ENCODE measurements at places on chromosomes 11 and 22.

DNA sequence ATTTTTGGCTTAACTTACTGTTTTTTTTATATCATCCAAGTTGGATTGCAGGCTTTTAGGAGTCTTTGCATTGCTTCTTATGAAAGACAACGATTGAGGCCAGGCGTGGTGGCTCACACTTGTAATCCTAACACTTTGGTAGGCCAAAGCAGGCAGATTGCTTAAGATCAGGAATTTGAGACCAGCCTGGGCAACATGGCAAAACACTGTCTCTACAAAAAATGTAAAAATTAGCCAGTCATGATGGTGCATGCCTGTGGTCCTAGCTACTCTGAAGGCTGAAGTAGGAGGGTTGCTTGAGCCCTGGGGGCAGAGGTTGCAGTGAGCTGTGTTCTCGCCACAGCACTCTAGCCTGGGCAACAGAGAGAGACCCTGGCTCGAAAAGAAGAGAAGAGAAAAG lies 56.6 kb downstream of the BID start:
- DNase-seq = peak; percentile 90

- no peak for DNase-seq
Measured at GRCh38 chr11:112615238-112615637, 346.0 kb upstream of the NCAM1 start.

DNA sequence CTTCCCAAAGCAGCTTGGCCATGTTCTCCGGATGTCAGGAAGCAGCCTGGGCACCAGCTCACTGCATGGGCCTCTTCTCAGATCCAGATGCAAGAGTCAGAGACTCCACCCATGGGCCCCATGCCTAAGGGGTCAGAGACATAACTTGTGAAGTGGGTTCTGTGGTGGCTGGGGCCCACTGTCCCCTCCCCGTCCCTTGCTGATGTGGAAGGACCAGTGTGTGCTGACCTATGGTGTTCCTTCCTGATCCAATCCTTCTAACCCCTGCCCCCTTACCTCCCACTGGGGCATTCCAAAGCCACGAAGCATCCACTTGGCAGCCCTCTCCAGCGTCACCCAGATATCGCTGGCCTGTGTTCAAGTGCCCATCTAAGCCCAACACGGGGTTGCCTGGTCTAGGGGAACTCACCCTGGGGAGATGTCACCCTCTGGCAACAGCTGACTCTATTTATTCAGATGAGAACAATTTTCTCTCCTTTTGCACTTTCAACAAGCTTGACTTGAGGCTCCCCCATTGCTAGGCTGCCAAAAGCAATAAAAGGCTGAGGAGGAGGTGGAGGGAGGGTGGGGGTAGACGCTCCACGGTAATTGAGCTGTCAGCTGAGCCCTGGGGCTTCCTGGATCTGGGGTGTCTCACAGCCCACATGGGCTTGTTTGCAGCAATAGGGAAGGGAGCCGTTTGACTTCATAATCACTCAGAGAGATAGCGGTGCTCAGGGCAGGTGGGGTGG lies 158.5 kb downstream of the ADAMTS15 start:
- DNase-seq = peak; percentile 35

DNA sequence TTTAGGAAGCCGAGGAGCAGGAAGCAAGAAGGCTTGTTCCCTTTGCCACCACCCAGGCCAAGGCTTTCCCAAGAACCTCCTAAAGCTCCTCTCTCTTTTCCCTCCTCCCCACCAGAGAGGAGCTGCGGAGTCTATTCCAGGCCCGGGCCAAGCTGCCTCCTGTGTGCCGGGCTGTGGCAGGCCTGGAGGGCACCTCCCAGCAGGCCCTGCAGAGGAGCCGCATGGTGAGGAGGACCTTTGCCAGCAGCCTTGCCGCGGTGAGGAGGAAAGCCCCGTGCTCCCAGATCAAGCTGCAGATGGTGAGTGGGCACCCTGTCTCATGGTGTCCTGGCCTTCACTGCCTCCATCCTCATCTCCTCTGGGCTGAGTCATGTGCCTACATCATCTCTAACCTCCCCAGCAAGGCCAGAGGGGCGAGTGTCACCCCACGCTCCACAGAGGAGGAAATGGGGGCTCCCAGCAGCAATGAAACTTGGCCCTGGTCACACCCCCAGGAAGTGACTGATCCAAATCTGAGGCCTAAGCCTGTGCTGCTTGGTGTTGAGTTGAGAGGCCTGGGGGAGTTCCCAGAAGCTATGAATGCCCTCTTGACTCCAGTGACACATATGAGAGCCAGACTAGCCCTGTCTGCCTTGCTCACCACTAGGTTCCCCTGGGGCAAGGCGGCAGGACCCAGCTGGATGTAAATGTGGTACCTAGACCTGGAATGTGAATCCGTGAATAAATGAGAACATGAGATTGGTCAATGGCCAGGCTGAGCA lies 104.2 kb downstream of the MYO18B start:
- DNase-seq = no peak

GRCh38 chr22:35840302-35840739 lies 122.6 kb downstream of the APOL5 start:
- DNase-seq = peak; percentile 99

GRCh38 chr11:41980741-41981140 lies 521.3 kb upstream of the LRRC4C start:
- no peak for DNase-seq

GRCh38 chr22:38864361-38865191 lies 7.4 kb downstream of the CBX6 start:
- no peak for DNase-seq

GRCh38 chr11:112626731-112627130 lies 334.5 kb upstream of the NCAM1 start:
- DNase-seq = no peak

GRCh38 chr11:119262668-119263351 lies 54.1 kb downstream of the MCAM start:
- DNase-seq = peak; percentile 31

GRCh38 chr11:31779374-31779791 lies 31.7 kb downstream of the PAX6 start:
- peak; percentile 62 for DNase-seq

DNA sequence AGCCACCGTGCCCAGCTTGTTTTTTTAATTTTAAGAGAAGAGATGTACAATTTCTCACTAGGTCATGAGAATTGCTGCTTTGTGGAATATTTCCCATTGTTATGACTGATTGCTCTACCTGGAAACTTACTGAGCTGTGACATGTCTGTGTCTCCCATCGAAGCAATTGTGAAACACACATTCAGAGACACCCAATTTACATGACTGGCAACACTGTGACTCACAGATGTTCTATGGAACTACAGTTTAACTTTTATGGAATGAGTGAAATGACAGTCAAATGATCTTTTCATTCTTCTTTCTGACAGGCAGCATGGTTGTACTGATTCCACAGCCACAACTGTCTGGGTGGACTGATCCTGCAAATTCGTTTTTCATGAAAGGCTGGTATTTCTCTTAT lies 32.3 kb downstream of the ELF5 start:
- DNase-seq = no peak

DNA sequence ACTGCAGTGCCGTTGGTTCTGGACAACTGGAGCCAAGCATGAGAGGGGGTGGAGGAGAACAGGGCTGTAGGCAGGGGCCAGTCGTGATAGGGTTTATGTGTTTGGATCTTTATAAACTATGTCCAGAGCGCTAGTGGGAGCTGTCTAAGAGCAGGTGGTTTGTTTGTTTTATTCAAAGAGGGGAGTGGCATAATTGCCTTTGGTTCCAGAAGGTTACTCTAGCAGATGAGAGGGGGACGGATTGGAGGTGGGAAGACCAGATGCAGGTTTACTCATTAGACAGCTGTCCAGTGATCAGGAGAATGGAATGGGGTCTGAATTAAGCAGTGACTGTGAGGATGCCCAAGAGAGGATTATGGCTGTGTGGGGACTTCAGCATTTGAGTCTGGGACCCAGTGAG lies 109.3 kb upstream of the TBCEL start:
- no peak for DNase-seq

DNA sequence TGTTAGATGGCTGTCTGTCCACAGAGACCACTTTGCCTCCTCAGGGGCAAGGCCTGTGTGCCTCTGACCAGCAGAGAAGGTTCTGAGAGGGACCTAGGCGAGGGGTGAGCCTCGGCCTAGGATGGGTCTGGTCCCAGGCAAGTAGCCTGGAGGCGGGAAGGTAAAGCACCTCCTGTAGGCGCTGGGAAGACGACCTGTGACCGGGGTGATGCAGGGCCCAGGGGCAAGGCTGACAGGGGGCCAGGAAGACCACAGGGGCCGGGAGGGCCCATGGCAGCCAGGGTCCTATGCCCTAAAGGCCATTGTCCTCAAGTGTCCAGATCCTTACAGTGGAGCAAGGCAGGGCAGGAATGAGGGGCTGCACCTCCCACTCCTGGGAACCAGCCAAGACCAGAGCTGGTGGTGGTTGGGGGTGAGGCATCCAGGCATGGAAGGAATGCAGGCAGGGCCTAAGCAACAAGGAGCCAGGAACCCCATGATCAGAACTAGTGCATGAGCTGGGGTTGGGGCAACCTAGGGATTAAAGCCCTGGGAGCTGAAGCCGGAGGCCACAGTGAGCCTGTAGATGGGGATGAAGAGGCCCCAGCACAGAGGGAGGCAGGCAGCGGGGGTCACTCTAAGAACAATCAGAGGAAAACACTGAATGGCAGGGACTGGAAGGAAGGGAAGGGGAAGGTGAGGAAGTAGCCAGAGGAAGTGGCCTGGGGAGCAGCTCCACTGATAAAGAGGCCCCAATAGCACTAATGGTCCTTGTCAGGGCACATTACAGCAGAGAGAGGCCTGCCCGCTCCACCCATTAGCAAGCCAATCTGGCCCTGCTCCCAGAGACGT lies 32.9 kb upstream of the KLHL35 start:
- peak; percentile 71 for DNase-seq

- no peak for DNase-seq
Measured at GRCh38 chr11:120270386-120270785, 30.4 kb downstream of the POU2F3 start.

GRCh38 chr11:94545264-94546161 lies 1.8 kb downstream of the FUT4 start:
- peak; percentile 40 for DNase-seq

- no peak for DNase-seq
Measured at GRCh38 chr11:118670063-118670462, 9.4 kb downstream of the TREH start.

DNA sequence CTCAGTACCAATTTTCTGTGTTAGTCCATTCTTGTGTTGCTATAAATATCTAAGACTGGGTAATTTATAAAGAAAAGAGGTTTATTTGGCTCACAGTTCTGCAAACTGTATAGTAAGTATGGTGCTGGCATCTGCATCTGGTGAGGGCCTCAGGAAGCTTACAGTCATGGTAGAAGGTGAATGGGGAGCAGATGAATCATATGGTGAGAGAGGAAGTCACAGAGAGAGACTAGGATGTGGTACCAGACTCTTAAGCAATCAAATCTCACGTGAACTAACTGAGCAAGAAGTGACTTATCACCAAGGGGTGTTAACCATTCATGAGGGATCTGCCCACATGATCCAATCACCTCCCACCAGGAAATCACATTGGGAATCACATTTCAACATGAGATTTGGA lies 60.8 kb upstream of the ZBED5 start:
- DNase-seq = no peak

GRCh38 chr11:68118706-68119448 lies 2.3 kb downstream of the CHKA start:
- DNase-seq = no peak

GRCh38 chr11:61912991-61913698 lies 4.2 kb downstream of the RAB3IL1 start:
- DNase-seq = no peak

DNA sequence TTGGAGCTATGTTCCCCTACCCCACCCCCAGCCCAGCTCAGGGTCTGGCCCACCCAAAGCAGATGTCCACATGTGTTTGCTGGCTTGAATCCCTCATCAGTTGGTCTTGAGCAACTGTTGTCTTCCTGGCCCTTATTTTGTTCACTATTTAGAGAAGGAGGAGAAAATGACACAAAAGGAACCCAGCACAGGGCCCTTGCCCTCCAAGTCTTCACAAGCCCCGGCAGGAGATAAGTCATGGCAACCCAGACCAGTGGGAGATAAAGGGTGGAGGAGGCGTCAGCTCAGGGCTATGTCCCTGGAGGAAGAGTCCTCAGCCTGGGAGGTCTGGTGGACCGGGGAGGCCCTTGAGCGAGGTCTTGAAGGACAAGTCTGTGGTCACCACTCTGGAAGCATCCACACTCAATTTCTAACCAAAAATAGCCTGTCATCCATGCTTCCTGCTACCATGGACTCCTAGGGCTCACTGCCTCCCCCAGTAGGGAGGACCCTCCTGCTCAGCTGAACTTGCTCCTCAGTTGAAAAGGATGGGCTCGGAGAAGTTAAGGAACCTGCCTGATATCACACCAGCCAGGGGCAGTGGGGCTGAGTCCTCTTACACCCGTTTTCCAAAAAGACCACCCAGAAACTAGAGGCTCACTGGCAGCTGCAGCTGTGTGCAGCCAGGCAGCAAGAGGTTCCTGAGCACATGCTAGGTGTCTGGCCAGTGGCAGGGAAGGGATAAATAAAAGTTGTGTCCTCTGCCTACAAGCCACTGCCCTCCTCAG lies 1.8 kb upstream of the RAB3IL1 start:
- DNase-seq = peak; percentile 66

GRCh38 chr11:31655483-31655882 lies 145.9 kb downstream of the ELP4 start:
- DNase-seq = peak; percentile 86
